ENCODE measurements at places on chromosomes 7 and 10.

GRCh38 chr7:55083206-55083605 is 64.4 kb downstream of the EGFR start:
- DNase-seq, result no peak

- DNase-seq, result peak; percentile 76
Observed at GRCh38 chr10:71302874-71303568, 16.0 kb upstream of the SLC29A3 start.

DNA sequence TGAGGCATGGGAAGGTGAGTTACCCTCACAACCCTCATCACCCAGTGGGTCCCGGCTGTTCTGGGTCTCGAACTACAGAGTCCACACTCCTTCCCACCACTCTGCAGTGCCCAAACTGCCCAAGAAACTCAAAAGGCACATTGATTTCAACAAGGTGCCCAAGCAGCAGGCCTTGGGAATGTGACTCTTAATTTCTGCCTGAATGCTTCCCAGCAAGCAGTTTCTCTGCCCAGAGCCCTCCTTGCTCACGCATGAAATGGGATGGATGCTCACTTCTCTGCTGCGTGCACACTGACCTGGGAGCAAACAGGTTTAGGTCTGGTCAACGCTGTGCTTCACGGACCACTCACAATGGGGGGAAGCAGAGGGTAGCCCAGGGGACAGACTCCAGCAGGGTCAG is 77.9 kb downstream of the GRB10 start:
- no peak for DNase-seq

DNA sequence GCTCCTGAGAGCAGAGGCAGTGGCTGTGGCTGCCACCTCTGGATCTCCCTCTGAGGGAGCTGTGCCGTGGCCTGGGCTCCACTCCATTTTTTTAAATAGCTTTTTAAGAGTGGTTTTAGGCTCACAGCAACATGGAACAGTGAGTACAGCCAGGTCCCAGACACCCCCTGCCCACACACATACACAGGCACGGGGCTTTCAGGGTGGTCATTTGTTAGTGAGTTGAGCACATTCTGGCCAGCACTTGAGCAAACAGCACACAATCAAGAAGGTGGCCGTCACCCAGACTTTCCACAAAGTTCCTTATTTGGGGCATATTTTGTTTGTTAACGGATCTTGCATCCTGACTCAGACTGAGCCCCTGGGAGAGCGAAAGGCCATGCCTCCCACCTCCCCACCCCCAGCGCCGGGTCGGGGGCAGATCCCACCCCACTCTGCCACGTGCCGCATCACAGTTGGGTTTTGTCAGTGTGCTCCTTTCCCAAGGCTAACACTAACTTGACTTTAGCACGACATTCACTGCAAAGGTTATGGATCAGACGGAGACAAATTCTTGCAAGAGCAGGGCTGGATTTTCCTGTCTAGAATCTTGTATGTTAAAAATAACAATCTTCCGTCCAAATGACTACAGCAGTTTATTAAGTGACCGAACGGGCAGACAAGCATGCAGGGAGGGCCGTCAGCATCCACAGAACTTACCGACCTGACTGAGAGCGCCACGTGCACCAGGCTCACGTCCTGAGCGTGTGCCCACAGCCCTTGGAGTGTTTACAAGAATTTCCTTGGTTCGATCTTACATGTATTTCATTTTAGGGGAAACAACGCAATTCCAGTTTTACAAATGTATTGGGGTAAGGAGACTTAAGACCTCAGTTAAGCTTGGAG is 156.5 kb upstream of the NPS start:
- DNase-seq, result no peak

- peak; percentile 56 for DNase-seq
Observed at GRCh38 chr7:159105832-159106811, 38.5 kb downstream of the VIPR2 start.

GRCh38 chr10:13490503-13490902 is 38.3 kb downstream of the BEND7 start:
- no peak for DNase-seq

GRCh38 chr7:123410273-123410904 is 124.0 kb downstream of the IQUB start:
- DNase-seq, result peak; percentile 11

Measured in iPS-NIHi11 (cell line).